Mammary epithelial cell (primary cell): ENCODE measurements at places on chromosomes 2 and 18.

- DNase-seq = no peak
Measured at GRCh38 chr2:156398176-156398575, 38.0 kb upstream of the GPD2 start.

- no peak for DNase-seq
Measured at GRCh38 chr18:33677891-33678290, 99.9 kb downstream of the ASXL3 start.

DNA sequence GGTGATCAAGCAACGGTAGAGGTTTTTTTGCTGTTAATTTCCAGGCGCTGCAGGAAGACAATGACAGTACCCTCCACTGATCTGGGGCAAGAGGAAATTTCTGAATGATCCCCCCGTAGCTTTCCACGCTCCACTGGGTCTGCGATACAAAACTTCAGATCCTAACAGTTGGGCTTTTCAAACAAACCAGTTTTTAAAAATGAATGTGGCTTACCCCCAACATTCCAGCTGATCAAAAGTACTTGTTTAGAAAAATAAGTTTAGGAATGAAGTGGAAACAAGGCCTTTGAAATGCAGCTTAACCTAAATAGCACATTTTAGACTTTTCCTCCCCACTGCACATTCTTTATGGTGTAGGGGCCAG, 5.7 kb downstream of the ZFP36L2 start:
- DNase-seq = no peak

DNA sequence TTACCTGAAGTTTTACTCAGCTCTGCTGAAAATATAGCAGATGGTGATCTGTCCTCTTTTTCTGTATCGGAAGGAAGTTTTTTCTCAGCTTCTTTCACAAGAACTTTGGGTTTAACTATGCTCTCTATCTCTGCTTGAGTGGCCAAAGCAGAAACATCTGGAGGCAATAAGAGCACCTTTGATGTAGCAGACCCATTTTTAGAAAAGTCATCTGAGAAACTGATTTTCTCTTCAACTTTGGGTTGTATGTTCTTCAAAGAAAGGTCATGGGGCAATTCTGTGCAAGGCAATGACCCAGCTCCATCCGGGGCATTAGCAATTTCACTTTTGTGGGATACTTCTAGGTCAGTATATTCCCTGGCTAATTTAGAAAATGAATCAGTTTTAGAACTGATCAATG, 25.2 kb downstream of the RTN4 start:
- no peak for DNase-seq

GRCh38 chr2:137802038-137802437, 162.2 kb upstream of the HNMT start:
- no peak for DNase-seq

- no peak for DNase-seq
Measured at GRCh38 chr18:44835703-44836102, 155.0 kb downstream of the SETBP1 start.

DNA sequence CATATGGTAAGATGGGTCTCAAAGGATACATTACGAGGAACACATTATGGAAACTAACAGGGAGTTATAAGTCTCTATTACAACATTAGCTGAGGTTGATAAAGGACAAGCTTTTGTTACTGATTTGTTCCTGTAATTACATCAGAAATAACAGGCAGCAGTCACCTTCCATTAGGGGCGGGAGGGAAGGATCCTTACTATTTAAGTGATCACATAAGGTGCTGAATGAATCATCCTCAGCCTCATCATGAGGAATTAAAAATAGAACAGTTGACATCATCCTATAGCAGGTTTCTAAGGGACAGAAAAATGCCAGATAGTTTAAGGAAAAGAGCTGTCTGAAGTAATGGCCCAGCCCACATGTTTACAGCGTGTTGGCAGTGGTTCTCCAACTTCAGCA, 86.9 kb upstream of the MGAT5 start:
- DNase-seq = peak; percentile 44

GRCh38 chr2:24494410-24494809, 3.4 kb downstream of the NCOA1 start:
- no peak for DNase-seq

DNA sequence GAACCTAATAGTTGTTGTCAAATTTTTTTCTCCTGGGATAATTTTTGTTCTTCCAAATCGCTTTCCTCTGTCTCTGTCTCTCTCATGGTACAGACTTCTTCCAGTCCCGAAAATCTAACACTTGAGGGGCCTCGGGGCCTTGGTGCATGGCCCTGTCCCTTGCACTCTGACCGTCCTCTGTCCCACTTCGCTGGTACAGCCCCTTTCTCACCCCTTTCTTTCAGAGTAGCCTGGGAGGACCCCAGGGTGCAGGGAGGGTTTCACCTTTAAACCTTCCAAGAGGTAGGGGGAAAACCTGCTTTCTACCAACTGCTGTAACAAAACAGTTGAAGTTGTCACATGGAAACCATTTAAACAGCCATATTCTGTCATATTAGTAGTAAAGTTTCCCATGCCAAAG, 22.2 kb upstream of the FAHD2A start:
- no peak for DNase-seq

- no peak for DNase-seq
Measured at GRCh38 chr2:231612109-231612455, 19.4 kb downstream of the TEX44 start.

DNA sequence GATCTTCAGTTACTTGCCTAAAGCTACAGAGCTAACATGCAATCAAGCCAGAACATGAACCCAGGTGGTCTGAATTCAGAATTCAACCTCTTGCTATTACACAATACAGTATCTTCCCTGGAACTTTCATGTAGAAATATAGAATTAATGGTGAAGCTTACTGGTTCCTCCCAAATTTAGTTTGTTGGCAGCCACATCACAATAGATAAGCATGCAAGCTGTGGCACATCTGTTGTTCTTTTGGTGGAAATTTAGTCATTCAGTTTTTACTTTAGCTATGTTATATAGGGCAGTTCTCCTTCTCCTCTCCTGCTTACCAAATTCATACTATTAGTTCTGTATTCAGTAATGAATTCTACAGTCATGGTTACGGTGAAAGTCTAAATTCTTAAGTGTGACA, 101.0 kb upstream of the RNF152 start:
- peak; percentile 35 for DNase-seq

DNA sequence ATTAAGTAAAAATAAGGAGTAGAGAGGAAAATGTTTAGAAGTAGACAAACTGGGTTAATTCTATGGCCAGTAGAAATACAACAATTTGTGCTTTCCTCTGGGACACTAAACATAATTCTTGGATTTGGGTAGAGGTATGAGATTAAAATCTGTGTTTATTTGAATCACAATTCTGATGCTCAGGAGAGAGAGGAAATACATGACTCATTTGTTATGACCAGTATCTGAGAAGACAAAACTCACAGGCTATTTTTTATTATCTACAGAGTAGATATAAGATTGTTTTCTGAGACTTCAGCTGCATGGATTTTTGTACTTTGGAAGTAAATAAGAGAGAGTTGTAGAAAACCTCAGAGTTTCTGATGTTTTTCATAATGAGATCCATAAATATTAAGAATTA, 315.7 kb upstream of the CWC22 start:
- peak; percentile 55 for DNase-seq

- DNase-seq = no peak
Measured at GRCh38 chr2:34547900-34548299, 948.8 kb upstream of the FAM98A start.

DNA sequence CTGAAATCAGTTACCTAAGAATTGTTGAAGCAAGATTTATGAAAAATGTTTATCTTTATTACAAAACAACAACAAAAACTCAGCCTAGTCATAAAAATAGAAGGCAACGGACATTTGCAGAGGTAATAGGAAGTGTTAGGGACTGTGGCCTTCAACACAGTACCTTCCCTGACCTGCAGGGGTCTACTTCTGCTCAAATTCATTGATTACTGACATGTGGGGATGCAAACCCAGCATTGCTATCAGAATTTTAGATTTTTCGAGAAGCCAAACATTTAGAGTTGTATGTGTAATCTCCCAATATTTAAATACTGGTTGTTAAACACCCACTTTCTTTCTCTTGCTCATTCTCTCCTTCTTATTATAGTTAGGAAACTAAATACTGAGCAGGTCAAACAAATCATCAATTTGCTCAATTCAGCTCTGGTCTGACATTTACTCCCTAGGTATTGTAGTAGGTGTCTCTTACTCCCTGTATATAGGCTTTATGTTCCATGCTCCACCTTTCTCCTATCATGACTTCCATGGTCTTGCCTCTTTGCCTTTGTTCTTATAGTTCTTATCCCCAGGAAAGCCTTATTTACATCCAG, 198.5 kb downstream of the UBE2E3 start:
- DNase-seq = no peak

GRCh38 chr2:65382323-65382722, 50.1 kb downstream of the SPRED2 start:
- DNase-seq = no peak

GRCh38 chr2:49291619-49292018, 137.3 kb upstream of the FSHR start:
- no peak for DNase-seq

DNA sequence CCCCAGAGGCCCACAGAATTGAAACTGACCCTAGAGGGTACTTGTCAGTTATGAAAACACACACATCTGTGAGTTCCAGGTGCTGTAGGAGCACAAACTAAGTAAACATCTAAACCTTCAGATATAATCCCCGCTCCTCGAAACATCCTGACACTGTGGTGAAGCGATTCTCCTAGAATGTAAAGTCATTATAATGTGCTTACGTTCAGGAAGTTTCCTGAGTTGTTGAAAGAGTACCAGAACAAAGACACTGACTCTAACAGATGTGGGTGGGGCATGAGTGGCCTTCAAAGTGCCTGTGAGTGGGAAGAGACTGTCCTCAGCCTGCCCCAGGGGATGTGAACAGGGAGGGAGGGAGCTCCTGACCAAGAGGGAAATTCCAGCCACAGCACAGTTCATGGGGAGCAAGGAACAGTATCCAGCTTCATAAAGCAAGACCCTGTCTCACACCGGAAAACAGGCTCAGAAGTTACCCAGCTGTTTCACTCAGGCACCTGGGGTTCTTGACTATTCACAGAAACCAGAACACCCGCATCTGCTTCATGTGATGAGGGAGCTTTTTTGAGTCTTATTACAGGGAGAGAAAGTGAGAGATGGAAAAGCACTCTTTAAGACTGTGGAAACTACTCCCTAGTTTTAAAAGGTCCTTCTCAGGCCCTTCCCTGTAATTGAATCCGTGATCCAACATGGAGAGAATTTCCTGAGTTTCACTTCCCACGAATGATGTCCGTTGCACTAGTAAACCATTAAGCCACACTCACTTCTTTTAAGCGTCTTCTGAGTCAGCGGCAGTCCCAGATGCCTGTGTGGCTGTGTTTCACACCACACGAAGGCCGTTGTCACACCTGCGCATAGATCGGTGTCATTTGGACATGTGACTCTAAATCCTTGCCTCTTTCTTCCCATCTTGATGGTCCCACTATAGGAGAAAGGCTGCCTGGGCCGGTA, 88.6 kb upstream of the EML6 start:
- peak; percentile 91 for DNase-seq

DNA sequence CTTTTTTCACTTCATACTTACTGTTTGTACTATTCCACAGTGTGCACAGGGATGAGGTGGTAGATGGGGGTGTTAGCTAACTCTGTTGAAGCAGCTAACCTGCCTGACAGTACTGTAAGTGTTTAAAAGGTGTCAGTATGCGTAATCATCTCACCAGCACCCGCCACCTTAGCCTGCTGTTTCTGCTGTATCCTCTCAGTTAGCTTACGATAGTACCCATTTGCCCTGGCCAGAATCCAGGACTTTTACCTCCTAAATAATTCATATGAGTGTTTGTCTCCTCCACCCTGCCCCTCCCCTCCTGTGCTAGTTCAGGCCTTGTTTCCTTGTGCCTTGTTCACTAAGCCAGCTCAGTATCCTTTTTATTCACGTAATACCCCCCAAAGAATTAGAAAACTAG, 34.2 kb downstream of the TRAPPC12 start:
- no peak for DNase-seq

DNA sequence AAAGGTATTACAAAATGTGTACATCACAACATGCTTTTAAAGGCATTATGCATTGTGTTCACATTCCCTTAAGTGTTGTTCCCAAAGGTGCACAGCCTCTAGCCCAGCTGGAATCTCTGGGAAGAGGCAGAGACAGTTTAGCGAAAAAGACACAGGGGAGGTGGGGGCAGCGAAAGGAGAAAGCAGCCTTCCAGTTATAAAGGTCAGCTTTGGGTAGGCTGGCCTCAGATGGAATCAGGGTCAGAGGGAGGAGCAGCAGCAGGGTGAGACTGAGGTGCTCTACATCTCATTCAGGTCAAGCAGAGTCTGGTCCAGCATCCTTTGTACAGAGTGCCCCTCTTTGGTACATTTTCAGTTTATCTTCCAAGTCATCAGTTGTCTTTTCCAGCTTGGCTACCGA, 68.6 kb downstream of the ASXL2 start:
- DNase-seq = no peak

- DNase-seq = no peak
Measured at GRCh38 chr2:212528106-212528856, 10.3 kb downstream of the ERBB4 start.

DNA sequence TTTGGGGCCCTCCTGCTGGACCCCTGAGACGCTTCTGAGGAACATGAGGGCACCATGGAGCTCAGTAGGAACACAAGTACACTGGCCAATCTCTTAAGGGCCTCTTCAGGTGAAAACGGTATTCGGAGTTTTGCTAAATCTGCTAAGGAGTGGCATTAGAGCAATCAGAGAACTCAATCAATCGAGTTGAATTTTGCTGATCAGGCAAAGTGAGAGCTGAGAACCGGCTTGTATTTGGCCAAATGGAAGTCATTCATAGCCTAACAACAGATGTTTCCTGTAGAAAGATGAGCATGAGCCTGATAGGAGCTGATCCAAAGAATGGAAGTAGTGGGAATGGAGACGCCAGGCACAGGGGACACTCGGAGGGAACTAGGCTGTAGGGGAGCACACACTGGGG, 133.7 kb downstream of the DCDC2C start:
- no peak for DNase-seq

- DNase-seq = no peak
Measured at GRCh38 chr2:111030260-111030891, 90.3 kb upstream of the BCL2L11 start.

- peak; percentile 62 for DNase-seq
Measured at GRCh38 chr2:163264341-163264740, 425.8 kb upstream of the KCNH7 start.

DNA sequence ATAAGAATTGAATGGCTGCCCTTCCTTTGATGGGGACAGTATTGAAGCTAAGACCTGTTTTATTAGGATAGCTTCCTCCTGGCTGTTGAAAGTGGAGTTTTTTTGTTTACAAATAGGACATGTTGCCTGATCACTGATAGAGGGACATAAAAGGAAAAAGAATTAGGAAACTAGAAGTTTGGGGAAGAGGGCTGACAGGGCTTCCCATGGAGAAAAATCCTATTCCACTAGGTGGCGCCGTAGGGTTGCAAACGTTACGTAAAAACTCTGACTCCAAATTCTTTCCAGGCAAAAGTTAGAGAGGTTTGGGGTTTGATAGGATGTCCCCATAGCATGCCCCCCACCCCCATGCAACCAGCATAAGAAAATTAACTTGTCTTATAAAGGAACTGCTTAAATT, 11.1 kb upstream of the RBFA start:
- DNase-seq = no peak

GRCh38 chr2:3264010-3264744, 113.4 kb downstream of the EIPR1 start:
- DNase-seq = no peak

- no peak for DNase-seq
Measured at GRCh38 chr2:177599139-177599688, 206.6 kb downstream of the AGPS start.
